ENCODE measurements at places on chromosomes 1 and 21.

GRCh38 chr21:26546446-26547097, 26.5 kb downstream of the CYYR1 start:
- peak; percentile 14 for DNase-seq

DNA sequence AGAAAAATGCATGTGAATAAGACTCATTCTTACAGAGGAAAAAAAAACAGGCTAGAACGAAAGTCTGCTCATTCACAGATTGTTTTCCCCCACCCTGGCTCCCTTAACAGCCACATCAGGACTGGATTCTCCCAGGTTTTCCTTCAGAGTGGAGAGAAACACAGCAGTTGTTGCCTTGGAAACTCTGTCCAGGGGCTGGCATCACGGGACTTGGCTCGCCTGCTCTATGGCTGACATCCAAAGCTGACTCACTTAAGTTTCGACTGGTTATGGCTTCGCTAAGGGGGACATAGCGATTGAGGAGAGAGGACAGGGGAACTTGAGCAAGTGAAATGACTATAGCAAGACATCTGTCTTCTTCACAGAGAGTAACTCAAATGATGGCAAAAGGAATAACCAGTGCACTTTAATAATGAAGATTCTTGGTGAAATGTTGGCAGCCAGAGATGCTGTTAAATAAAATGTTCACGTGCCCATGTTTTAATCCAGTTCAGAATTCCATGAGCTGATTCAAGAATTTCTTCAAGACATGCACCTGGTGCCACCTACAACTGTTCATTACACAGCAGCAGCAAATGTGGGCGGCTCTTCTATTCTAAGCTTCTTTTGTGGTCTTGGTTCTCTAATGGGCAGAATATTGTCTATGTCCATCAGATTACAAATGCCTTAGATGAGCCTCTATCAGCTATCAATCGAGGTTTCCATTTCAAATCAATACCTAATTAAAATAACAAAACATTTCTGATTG, 21.8 kb downstream of the MIS18A start:
- no peak for DNase-seq

DNA sequence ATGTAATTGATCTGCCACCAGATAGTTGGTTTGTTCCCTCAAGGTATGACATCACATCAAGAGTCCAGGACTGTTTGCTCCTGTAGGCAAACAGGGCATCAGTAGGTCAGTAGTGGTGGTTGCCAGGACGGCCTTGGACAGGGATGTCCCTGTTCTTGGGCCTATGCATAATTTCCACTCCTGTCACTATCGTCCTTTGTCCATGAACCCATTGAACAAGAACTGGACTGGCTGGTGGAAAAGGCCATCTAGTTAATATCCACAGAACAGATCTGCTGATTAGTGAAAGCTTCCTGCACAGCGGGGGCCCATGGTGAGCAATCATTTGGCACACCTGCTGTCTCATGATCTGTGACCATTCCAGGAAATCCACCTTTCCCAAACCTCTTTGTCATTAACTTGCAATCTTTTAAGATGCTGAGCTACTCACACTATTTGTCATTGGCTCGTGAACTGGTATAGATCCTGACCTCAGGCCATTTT, 12.4 kb upstream of the BSDC1 start:
- no peak for DNase-seq

- no peak for DNase-seq
Observed at GRCh38 chr1:238895911-238896310, 490.5 kb upstream of the CHRM3 start.

DNA sequence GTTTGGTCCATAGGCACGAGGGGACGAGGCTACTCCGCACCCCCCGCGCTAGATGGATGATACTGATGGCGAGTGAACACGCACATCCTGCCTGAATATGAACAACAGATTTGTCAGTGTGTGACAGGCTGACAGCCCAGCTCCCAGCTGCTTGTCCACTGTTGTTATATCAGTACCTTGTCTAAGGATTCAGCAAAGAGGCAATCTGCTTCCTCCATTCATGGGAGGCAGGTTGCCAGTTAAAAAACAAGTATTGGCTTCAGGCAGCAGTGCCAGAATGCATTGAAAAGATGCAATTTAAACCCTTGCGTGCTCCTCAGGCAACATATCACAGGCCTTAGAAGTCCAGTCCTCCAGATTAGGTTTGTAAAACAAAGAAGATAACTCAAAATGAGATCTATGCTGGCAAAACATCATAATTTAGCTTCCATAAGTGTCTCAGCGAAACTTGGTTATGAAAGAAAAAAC, 223.3 kb downstream of the GPATCH2 start:
- no peak for DNase-seq

DNA sequence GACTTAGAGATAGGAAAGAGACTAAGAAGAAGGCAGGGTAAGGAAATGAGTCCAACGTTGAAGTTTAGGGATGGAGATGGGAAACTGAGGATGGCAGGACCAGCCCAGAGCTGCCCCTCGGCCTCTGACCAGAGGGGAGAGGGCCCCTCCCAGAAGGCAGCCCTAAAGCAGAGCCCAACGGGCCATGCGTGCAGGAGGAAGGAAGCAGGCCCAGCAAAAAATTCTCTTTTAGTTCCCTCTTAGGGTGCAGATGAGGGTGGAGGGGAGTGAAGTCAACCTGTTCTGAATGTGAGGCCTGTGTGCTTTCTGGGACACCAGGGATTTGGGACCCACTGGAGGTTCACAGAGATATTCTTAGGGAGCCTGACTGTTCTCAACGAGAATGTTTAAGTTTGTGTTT, 225.4 kb downstream of the RHOU start:
- DNase-seq, result no peak

GRCh38 chr1:57796616-57797015, 372.8 kb upstream of the DAB1 start:
- no peak for DNase-seq

- no peak for DNase-seq
Observed at GRCh38 chr1:24975391-24975790, 45.3 kb upstream of the RUNX3 start.

DNA sequence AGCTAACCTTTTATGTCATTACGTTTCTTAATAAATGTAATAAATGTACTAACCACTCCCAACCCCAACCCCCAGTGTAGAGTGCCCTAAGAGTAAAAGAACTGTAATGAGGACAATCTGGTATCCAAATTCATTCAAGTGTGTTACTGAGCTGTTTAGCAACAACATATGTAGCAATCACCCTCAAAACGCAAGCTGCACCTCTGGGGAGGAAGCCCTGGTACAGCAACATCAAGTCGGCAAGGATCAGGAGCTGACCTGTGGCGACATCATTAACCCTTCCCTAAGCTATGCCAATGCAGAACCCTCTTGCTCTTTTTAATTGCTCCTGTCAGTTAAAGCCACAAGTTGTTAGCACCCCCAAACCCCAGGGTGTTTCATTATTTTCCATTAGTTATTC, 47.1 kb downstream of the STX6 start:
- no peak for DNase-seq

DNA sequence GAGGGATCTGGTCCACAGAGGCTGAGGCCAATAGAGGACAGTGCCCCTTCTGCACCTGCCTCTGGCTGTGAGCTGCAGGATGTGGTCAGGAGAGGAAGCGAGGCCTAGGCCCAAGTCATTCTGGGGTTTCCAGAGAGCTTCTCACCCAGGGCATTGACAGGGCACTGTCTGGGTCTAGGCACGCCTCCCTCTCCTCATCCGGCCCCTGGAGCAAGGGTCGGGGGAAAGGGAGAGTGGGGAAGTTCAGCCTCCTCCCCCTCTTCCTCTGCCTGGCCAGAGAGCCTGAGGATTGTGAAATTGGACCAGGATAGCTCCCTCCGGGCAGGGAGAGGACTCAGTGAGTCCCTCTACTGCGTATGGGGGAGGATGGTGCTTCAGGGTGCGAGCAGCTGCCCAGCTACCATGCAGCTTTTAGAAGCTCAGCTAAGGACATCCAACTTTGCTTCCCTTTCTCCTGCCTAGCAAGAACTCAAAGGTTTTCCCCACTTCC, 6.3 kb upstream of the INAVA start:
- DNase-seq, result peak; percentile 69

DNA sequence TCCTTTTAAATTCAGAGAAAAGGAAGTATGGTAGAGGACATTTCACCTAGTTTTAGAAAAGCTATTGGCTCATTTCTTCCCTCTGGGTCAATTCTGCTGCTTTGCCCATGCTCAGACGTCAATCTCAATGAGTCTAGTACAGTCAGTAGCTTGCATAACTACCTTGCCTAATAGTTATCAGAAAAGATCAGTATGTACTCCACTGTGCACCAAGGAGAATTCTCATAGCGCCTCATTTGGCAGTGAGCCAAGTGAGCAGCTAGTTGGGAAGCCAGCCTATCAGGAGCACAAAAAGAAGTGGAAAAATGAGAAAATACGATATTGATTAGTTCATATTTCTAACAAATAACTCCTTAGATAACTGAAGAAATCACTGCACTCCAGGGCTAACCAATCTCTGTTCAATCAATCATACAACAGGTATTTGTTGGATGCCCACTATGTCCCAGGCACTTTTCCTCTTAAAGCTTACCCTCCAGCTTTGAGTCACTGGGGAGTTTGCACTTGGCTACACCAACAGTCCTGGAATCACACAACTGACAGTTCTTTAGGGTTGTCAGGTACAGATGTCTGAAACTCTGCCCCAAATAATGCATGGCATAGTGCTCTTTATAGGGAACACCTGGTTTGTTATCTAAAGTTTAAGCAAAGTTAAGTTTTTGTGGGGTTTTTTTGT, 50.2 kb downstream of the PRDX6 start:
- DNase-seq, result no peak

DNA sequence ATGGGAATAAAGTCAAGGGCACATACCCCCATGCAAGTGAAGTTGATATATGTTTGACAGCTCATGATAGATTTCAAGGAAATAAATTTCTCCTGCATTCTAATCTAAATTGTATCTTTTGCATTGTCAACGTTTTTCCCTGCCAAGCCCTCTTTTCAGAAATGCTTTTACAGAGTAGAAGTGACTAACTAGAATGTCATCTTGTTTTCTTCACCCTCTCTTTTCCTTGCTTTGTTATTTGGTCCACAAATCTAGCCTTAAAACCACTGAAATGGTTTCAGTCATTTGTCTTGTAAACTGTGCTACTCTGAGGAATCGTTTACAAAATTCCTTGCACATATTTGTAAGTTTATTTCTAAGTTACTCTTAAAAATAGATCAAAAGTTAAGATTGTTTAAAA, 600.8 kb upstream of the CXADR start:
- DNase-seq, result no peak

- no peak for DNase-seq
Observed at GRCh38 chr1:112030157-112030556, 40.7 kb upstream of the KCND3 start.

GRCh38 chr1:19811206-19811851, 3.8 kb downstream of the RNF186 start:
- DNase-seq, result peak; percentile 58
